Fibroblast of the aortic adventitia (primary cell): ENCODE measurements at places on chromosomes 2 and 18. TPM values are rescaled to one million over a fixed set of nuclear protein-coding genes. Genes with fewer than 3 reads are reported as not detected.

ZNF804A gene
- total RNA-seq, result 4.7 and 12.9 TPM in 2 replicates

BABAM2 gene
- total RNA-seq, result 18.8 and 45.3 TPM in 2 replicates

INHBB gene
- not detected in 2 replicates for total RNA-seq

CLEC4F gene
- total RNA-seq, result not detected in 2 replicates

DNA sequence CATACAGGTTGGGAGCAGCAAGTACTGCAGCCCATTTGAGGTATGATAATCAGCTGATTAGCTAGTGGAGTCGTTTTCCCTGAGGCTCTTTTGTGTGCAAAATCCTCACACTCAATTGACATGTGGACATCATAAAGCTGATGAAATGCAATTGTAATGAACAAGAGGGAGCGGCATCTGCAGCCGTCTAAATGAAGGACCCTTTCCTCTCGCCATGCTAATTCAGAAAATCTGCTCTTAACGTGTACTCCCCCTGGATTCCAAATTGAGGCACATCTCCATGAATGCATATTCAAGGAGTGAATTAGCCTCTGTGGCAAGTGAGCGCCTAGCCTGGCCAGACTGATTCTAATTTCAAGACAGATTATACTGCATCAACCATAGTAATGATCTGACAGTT is 260.9 kb upstream of the ATP5MC3 start:
- no peak for DNase-seq

- no peak for DNase-seq
Observed at GRCh38 chr18:22932885-22933205, 283 bp upstream of the RBBP8 start.

DNA sequence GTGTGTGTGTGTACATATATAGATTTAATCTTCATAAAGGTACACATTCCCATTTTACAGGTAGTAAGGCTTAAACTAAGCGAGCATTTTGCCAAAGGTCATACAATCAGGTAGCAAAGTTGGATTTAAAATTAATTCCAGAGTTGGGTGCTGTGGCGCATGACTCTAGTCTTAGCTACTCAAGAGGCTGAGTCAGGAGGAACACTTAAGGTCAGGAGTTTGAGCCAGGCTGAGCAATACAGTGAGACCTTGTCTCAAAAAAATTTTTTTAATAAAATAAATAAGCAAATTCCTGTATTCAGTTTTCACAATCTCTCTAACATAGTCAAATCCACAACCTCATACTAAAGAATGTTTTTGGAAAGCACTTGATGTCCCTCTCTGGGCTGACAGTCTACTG is 111.5 kb upstream of the LDLRAD4 start:
- DNase-seq, result peak; percentile 6

GRCh38 chr2:150812066-150812465 is 324.6 kb upstream of the RND3 start:
- no peak for DNase-seq

DNA sequence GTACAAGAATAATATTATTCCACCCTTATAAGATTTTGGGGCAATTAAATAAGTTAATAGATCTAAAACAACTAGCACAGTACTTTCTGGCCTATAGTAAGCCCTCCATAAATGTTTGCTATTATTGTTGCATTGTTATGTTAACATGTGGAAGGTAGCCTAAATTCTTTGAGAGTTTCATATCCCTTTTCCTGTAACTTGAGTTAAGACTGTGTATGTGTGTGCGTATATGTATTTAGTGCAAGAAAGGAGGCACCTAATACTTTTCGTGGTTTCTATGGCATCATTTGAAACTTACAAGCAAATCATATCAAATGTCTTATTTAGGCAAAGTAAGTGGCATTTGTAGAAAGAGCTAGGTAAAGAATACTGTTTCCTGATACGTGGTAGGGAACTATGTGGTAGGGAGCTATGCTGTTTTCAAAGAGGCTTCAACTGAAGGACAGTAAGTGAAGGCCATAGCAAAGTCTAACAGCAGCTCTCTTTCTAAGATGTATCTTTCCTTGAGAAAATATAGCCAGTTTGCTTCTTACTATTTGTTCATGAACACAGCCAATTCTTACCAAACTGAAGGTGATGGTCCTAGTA is 36.8 kb upstream of the C2orf74 start:
- DNase-seq, result no peak

DNA sequence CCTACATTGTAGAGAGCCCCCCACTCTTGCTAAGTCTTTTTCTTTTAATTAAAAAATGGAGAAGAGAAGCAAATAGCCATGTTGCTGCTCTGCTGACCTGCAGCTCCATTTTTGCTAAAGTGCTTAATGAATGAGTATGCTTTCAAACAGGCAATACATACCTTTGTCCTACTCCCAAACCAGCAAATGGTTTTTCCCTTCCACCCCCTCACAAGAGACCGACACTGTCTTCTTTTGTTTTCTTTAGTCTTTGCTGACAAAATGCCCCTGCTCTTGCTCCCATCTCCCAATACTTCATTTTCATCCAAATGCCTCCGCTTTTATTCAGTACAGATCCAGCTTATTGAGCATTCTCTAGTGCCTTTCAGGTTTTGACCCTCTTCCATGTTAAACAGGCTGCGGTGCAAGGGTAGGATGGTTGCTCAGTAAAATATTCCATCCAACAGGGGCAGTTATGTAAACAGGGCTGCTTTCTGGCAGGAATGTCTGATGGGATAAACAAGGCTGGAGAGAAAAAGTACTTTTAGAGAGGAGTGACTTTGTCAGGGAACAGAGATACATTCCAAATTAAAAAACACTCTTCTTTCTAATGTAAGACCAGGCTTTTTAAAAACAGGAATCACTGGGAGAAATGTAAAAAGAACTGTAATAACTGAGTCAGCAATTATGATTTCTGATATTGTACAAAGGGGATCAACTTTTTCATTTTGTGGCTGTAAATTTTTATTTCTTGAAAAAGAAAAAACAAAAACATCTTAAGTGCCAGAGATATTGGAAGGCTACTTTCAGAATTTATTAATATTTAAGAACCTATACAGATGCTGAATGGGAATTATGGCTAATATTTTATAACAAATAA is 136.8 kb downstream of the MEP1B start:
- no peak for DNase-seq

- DNase-seq, result no peak
Observed at GRCh38 chr2:235314371-235314930, 179.4 kb upstream of the AGAP1 start.

DNA sequence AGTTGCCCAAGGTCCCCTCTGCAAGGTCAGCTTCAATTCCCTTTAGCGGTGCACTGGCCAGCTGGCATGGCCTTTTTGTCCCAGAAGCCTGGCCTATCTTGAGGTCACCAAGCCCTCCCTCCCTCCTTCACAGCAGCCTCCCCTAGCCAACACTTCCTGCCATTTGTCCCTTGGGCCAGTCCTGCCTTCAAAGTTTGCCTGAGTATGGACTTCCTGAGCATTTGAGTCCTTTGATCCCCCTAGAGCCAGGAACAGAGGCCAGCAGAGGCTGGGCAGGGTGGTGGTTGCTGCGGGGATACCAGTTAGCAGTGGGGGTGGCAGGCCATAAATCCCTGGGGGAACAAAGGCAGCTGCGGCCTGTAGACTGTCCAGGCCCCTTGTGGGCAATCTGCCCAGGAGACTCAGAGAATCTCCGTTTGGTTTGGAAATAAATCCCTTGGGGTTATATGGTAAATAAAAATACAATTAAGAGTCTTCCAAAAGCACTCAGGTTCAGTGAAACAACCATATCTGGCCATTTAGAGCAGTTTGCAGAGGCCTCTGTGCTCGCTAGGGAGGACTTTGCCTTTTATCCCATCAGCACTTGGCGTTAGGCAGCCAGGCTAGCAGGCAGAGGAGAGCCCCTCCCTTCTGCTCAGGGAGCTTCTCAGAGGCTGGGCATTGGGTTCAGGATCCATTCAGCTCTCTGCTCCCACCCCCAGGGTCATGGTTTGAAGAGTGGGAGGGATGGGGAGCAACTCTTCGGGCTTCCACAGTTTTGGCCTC is 3.1 kb upstream of the HES6 start:
- no peak for DNase-seq
